ENCODE measurements at places on chromosomes 11 and 22. TPM values are rescaled to one million over a fixed set of nuclear protein-coding genes. Genes with fewer than 3 reads are reported as not detected.
A peak's percentile ranks its signal among the peaks of the same experiment; 100 is the strongest.

DNA sequence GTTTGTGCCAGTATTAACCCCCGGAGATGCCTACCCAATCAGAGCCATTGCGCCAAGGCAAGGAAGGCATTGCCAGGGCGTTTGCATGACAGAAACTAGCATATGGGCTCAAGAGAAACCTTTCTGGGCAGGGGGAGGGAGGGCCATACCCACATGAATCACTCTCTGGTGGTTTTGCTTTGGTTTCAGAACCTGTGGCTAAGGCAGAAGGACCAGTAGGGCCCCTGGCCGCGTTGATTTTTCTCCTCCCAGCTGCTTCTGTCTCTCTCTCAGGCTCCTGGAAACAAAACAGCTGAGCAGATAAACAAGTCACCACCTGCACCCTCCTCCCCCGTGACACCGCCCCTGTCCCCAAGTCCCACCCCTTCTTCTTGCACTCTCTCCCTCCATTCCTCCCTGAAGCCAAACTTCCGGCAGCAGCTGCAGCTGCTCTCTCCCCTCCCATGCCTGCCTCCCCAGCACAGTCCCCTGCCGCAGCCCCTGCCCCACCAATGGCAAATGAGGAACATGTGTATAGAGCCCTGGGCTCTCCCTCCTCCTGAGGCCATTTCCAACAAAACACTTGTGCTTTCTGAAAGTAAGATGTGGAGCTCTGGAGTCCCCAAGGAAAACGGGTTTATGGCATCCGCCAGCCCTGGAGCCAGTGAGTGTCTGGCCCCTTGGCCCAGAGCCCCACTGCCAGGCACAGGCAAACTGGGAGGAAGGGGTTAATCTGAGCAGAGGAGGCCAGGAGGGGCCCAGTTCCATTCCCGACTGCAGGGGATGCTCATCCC is 39.0 kb upstream of the ADA2 start:
- no peak overlapping the region for H3K4me3 ChIP-seq
- H3K36me3 ChIP-seq = no peaks in the 10 kb centered on the region
- peaks cover 19% of the 10 kb centered on the region for H3K4me1 ChIP-seq
- no peaks in the 10 kb centered on the region for H3K27me3 ChIP-seq

Gene SCGB1D2
- not detected for total RNA-seq

DNA sequence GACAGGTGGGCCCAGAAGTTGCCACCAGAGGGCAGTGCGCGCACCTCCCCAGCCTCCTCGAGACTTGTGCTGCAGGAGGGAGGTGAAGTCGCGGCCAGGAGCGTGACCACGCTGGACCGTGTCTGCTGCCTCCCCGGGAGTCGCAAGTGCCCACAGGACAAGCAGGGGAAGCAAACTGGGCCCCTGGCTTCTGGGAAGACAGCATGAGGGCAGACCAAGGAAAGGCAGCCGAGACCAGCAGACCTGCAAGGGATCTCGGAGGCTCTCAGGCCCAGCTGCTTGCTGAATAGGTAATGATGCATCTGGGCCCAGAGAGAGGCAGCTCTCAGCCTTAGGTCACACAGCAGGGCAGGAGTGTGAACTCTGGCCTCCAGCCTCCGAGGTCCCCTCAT is 17.0 kb upstream of the IL2RB start:
- H3K36me3 ChIP-seq = no peaks in the 10 kb centered on the region
- no peaks in the 10 kb centered on the region for H3K27me3 ChIP-seq
- peak overlapping the region; percentile 67 for H3K27ac ChIP-seq
- peak; percentile 92 for DNase-seq

- H3K4me3 ChIP-seq = no peak overlapping the region
- H3K36me3 ChIP-seq = peaks cover 3% of the 10 kb centered on the region
- peak overlapping the region; percentile 44 for H3K27ac ChIP-seq
- H3K27me3 ChIP-seq = no peaks in the 10 kb centered on the region
These were observed 109.6 kb downstream of the MRTFA start for GRCh38 chr22:40526960-40527359.

Gene TREH
- not detected for total RNA-seq

DNA sequence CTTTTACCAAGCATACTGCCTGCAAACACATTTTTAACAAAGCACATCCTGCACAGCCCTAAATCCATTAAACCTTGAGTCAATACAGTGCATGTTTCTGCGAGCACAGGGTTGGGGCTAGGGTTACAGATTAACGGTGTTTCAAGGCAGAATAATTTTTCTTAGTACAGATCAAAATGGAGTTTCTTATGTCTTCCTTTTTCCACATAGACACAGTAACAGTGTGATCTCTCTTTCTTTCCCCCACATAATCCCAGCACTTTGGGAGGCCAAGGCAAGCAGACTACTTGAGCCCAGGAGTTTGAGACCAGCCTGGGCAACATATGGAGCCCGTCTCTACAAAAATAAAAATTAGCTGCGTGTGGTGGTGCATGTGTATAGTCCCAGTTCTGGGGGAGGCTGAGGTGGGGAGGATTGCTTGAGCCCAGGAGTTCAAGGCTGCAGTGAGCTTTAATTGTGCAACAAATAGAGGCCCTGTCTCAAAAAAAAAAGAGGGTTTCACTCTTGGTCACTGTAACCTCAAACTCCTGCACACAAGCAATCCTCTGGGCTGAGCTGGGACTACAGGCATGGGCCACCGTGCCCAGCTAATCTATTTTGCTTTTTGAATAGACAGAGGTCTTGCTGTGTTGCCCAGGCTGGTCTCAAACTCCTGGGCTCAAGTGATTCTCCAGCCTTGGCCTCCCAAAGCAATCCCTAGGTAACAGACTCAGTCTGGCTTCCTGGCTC is 19.7 kb upstream of the SLC3A2 start:
- H3K4me3 ChIP-seq = no peak overlapping the region
- peaks cover 14% of the 10 kb centered on the region for H3K36me3 ChIP-seq
- peak; percentile 14 for DNase-seq
- H3K27me3 ChIP-seq = no peaks in the 10 kb centered on the region
- no peak overlapping the region for H3K27ac ChIP-seq

Gene CADM1
- total RNA-seq = 0.95 TPM

Gene C22orf31
- not detected for total RNA-seq

- H3K36me3 ChIP-seq = no peaks in the 10 kb centered on the region
- H3K4me1 ChIP-seq = peaks cover 11% of the 10 kb centered on the region
- H3K27ac ChIP-seq = no peak overlapping the region
- no peaks in the 10 kb centered on the region for H3K27me3 ChIP-seq
These were observed 15.7 kb upstream of the GNB1L start for GRCh38 chr22:19870153-19871022.

- H3K4me3 ChIP-seq = no peak overlapping the region
- H3K27ac ChIP-seq = no peak overlapping the region
- no peak for DNase-seq
- H3K27me3 ChIP-seq = no peaks in the 10 kb centered on the region
These were observed 393.8 kb upstream of the SYN3 start for GRCh38 chr22:33451866-33452469.

- no peaks in the 10 kb centered on the region for H3K27me3 ChIP-seq
- no peak overlapping the region for H3K4me3 ChIP-seq
- no peaks in the 10 kb centered on the region for H3K4me1 ChIP-seq
These were observed 909.2 kb upstream of the TENM4 start for GRCh38 chr11:80349997-80350396.

GRCh38 chr22:38271101-38271500 is 1.7 kb downstream of the TMEM184B start:
- H3K36me3 ChIP-seq = no peaks in the 10 kb centered on the region
- H3K27ac ChIP-seq = peak overlapping the region; percentile 28
- no peaks in the 10 kb centered on the region for H3K27me3 ChIP-seq
- H3K4me3 ChIP-seq = no peak overlapping the region
- no peak for DNase-seq

DNA sequence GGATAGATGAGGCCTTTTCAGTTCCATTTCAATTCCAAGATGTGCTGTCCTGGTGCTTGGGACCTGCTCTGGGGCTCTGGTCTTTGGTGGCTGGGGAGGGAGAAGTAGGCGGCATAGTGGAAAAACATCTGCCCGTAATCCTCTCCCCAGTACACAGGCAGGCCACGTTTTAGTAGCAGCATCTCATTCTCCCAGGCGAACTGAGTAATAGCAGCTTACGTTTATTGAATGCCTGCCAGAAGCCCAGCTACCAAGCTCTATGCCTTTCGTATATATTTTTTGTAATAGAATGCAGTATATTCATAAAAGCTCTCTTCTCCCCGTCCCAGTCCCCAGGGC is 11.4 kb downstream of the ACO2 start:
- H3K4me1 ChIP-seq = peaks cover 33% of the 10 kb centered on the region
- no peak for DNase-seq
- H3K27ac ChIP-seq = no peak overlapping the region
- H3K27me3 ChIP-seq = no peaks in the 10 kb centered on the region
- no peak overlapping the region for H3K4me3 ChIP-seq

GRCh38 chr22:46417769-46418168 is 82.3 kb downstream of the TRMU start:
- H3K36me3 ChIP-seq = no peaks in the 10 kb centered on the region
- no peak overlapping the region for H3K27ac ChIP-seq
- H3K4me3 ChIP-seq = no peak overlapping the region
- H3K27me3 ChIP-seq = no peaks in the 10 kb centered on the region

GRCh38 chr11:134905928-134906327 is 493.9 kb upstream of the B3GAT1 start:
- H3K4me3 ChIP-seq = no peak overlapping the region
- H3K36me3 ChIP-seq = no peaks in the 10 kb centered on the region
- no peak overlapping the region for H3K27ac ChIP-seq
- no peak for DNase-seq

Gene CLMP
- 0.44 TPM for total RNA-seq

Gene TSGA10IP
- not detected for total RNA-seq

- peaks cover 19% of the 10 kb centered on the region for H3K4me1 ChIP-seq
- peak overlapping the region; percentile 30 for H3K27ac ChIP-seq
- no peak for DNase-seq
- H3K4me3 ChIP-seq = no peak overlapping the region
- H3K27me3 ChIP-seq = no peaks in the 10 kb centered on the region
These were observed 5.9 kb downstream of the SRRD start for GRCh38 chr22:26489447-26490036.

Gene NRIP3
- total RNA-seq = 2.9 TPM

DNA sequence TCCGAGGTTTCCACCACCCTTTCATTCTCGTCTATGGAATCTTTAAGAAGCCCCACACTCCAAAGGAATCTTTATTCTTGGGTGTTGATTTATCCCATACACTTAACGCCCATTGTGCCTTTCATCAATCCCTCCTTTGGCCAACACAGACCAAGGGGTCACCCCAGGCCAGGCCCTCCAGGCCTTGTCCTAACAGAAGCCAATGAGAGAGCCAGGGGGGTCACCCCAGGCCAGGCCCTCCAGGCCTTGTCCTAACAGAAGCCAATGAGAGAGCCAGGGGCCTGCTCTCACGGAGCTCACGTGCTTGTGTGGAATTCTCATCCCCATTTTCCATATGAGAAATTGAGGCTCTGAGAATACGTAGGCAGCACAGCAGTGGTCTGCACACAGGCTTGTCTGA is 47.9 kb upstream of the TIMP3 start:
- no peaks in the 10 kb centered on the region for H3K27me3 ChIP-seq
- no peak overlapping the region for H3K27ac ChIP-seq
- no peak overlapping the region for H3K4me3 ChIP-seq
- no peaks in the 10 kb centered on the region for H3K36me3 ChIP-seq
- H3K4me1 ChIP-seq = no peaks in the 10 kb centered on the region

DNA sequence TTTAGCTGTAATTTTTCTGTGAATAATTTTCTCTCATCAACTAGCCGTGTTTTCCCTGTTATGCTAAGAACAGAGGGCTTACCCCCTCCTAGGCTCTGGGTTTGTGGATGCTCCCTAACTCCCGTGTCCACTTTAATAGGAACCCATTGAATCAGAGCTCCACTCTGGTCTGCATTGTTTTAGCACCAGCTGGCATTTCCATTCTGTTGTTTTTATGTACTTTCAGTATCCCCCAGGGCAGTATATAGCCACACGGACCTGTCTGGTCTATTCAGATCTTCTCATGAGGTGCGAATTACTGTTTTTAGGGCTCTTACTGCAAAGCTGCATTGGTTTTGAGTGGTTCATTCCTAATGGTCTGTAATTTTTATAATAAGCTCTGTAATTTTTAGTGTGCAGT is 16.0 kb downstream of the POLD3 start:
- no peaks in the 10 kb centered on the region for H3K27me3 ChIP-seq
- peaks cover 36% of the 10 kb centered on the region for H3K36me3 ChIP-seq
- H3K4me1 ChIP-seq = no peaks in the 10 kb centered on the region

DNA sequence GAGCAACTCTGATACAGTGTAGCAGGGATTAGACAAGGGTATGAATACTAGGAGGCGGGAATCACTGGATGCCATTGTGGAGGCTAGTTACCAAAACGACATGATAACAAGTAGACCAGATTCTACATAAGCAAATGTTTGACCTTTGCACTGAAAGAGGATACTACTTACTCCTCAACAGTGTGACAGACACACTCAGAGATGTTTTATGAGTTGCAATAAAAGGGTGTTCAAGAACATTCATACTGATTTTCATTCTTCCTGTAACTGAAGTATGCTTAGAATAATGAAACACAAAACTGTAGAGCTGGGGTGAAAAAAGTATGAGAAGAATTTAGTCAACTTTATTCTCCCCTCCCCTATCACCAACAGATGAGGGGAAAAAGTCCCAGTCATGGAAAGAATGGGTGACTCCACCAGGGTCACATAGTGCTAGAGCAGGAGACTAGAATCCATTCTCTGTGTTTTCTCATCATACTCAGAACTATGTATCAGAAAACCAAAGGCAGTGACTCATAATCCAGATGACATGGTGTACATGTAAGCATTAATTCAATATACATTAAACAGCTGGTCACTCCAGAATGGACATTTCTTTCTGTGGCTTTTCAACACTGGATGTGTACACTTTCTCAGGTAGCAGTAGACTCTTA is 32.8 kb downstream of the ARHGAP20 start:
- H3K4me1 ChIP-seq = no peaks in the 10 kb centered on the region
- H3K36me3 ChIP-seq = no peaks in the 10 kb centered on the region
- no peaks in the 10 kb centered on the region for H3K27me3 ChIP-seq
- no peak for DNase-seq
- H3K27ac ChIP-seq = no peak overlapping the region
- no peak overlapping the region for H3K4me3 ChIP-seq

- H3K36me3 ChIP-seq = no peaks in the 10 kb centered on the region
- DNase-seq = no peak
- H3K4me3 ChIP-seq = no peak overlapping the region
- H3K27me3 ChIP-seq = no peaks in the 10 kb centered on the region
- no peak overlapping the region for H3K27ac ChIP-seq
- H3K4me1 ChIP-seq = no peaks in the 10 kb centered on the region
These were observed 348.8 kb upstream of the ARHGAP42 start for GRCh38 chr11:100338144-100338840.

- peak overlapping the region; percentile 88 for H3K27ac ChIP-seq
- peak; percentile 70 for DNase-seq
- no peaks in the 10 kb centered on the region for H3K27me3 ChIP-seq
- H3K36me3 ChIP-seq = peaks cover 3% of the 10 kb centered on the region
These were observed 600 bp downstream of the FCHSD2 start for GRCh38 chr11:73141309-73142127.

Data from activated CD4-positive, alpha-beta memory T cell treated with anti-CD3 and anti-CD28 coated beads for 36 hours (primary cell).